Stimulated activated CD8-positive, alpha-beta memory T cell treated with anti-CD3 and anti-CD28 coated beads, Interleukin-4, amount 100 ng/mL, for 1 hour (primary cell): ENCODE measurements at places on chromosomes 2 and 18.

GRCh38 chr2:25190536-25190935 is 22.2 kb upstream of the POMC start:
- DNase-seq: no peak

- no peak for DNase-seq
Observed at GRCh38 chr2:127039387-127040031, 67.4 kb downstream of the BIN1 start.

DNA sequence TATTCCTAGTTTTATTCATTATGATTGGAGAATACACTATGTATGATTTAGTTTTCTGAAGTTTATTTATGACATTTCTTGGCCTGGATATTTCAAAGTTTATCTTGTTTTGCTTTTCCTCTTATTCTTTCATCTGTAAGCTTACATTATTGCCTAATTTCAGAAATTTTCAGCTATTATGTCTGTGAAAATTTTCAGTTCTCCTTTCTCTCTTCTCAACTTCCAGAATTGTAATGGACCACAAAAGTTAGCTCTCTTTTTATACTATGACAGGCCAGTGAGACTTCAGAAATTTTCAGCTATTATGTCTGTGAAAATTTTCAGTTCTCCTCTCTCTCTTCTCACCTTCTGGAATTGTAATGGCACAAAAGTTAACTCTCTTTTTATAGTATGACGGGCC is 97.2 kb upstream of the SCN7A start:
- DNase-seq: no peak

DNA sequence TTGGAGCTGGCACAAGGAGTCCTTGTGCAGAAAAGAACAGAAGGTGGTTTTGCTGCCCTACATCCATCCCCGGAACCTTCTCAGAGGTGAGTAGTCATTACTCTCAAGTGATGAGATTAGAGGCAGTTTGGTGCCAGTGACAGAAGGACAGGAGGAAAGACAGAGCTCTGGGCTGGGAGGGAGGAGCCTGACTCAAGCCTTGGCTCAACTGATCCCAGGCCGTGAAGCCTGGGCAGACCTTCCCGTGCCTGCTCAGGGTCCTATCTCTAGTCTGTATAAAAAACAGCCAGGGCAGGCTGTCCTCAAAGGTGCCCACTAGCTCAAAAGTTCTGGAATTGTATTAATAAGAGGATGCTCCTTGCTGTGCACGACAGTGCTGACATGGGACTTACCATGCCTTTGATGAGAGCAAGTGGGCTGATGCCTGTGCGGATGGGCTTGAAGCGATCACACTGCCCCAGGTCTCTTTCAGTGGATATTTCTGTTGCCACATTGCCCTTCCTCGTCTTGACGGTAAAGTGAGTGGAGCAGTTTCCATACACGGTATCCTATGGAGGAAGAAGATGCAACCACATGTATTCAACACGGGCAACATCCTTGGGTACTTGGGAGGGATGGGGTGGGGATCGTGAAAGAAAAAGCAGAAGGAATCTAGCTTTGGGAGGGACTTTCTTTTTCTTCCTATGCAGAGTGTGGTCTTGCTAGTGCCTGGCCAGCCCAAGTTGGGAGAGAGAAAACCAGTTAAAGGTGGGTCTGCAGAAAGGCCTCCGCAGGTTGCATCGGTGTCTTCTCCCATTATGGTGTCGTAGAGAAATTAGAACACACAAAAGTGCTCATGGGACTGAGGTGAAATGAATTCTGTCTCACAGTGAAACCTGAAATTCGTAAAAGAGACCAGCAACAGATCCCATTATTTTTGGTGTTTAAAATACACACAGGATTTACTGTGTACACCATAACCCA is 6.9 kb downstream of the APOB start:
- DNase-seq: no peak

- DNase-seq: no peak
Observed at GRCh38 chr2:39821871-39822270, 42.8 kb upstream of the THUMPD2 start.

- DNase-seq: no peak
Observed at GRCh38 chr2:88139203-88139702, 11.4 kb upstream of the FABP1 start.

DNA sequence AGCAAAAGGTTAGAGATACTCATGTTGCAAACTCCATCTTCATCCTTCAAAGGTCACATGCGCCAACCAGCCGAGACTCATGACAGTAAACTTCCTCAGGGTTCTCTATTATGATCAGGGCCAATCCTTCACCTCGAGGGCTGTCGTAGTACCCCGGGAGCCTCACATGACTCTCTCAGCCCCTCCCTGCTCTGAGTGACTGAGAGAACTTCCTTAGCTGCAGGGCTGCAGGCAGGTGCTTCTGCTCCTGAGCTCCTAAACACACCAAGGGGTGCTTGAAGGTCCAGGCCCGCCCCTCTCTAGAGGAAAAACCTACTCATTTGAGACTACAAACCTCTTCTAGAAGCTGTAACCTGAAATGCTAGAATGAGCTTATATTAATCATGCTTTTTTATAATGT is 48.2 kb downstream of the LONRF2 start:
- no peak for DNase-seq

GRCh38 chr18:78861706-78862105 is 117.9 kb upstream of the SALL3 start:
- DNase-seq: no peak

DNA sequence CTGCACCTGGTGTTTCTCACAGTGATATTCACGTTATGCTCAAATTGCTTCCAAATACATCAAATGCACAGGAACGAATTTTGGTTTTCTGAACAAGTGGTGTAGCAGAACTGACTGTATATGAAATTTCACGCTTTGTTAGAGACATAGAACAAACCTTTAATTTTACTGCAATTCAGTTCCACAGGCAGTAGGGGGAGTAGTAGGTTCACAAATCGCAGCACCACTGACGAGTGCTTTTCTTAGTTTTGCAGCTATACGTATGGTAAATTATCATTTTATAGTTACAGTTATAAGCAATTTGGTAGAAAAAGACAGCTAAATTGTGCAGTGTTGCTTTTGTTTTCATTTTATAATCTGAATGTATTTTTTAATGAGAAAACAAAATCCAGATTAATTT is 113.3 kb downstream of the KIAA1328 start:
- no peak for DNase-seq

GRCh38 chr18:26656431-26656943 is 108.1 kb upstream of the KCTD1 start:
- DNase-seq: no peak

GRCh38 chr2:160309585-160309984 is 109.5 kb upstream of the ITGB6 start:
- DNase-seq: no peak

- DNase-seq: no peak
Observed at GRCh38 chr2:766255-766654, 89.0 kb upstream of the TMEM18 start.

- DNase-seq: no peak
Observed at GRCh38 chr2:85089585-85089984, 43.6 kb upstream of the TCF7L1 start.

- DNase-seq: no peak
Observed at GRCh38 chr2:152518641-152519580, 183.9 kb downstream of the FMNL2 start.

DNA sequence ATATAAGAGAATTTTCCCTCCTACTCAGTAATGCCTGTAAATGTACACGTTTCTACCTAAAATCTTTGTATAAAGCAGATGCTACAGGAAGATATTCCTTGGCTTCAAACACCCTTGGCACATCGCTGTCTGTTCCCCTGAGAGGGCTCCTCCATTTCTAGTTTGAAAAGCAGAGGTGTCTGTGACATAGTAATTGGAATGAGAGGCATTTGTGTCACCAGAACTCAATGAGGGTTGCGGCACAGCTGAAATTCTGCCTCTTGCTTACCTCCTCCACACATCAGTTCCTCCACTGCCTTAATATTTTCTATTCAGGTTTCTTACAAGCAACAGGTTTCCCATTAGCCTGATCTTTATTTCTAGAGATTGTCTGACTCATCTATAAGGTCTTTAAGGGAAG is 359.9 kb upstream of the DCC start:
- no peak for DNase-seq

- DNase-seq: no peak
Observed at GRCh38 chr2:160092445-160092844, 30.0 kb upstream of the PLA2R1 start.

- no peak for DNase-seq
Observed at GRCh38 chr18:2960983-2961696, 51.8 kb downstream of the LPIN2 start.

DNA sequence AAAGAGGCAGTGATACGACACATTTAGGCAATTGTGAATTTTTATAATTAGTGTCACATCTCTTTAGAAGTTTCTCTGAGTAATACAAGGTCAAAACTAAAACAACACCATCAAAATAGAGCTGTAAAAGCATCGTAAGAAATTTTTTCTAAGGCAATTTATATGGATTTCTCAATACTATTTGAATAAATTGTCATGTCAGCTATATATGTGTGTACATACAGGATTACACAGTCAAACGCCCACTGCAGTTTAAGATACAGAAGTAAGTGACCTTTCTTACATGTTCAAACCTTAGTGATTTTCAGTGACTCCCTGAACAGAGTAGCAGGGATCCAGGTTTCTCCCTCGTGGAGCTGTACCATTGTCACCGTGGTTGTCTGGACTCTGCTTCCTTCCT is 129.1 kb upstream of the CBLN2 start:
- no peak for DNase-seq

DNA sequence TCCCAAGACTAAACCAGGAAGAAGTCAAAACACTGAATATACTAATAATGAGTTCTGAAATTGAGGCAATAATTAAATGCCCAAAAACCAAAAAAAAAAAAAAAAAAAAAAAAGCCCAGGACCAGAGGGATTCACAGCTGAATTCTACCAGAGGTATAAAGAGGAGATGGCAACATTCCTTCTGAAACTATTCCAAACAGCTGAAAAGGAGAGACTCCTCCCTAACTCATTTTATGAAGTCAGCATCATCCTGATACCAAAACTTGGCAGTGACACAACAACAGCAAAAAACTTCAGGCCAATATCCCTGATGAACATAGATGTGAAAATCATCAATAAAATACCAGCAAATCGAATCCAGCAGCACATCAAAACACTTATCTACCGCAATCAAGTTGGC is 108.5 kb upstream of the COL3A1 start:
- no peak for DNase-seq

- no peak for DNase-seq
Observed at GRCh38 chr2:179137200-179137759, 87.3 kb upstream of the CCDC141 start.

DNA sequence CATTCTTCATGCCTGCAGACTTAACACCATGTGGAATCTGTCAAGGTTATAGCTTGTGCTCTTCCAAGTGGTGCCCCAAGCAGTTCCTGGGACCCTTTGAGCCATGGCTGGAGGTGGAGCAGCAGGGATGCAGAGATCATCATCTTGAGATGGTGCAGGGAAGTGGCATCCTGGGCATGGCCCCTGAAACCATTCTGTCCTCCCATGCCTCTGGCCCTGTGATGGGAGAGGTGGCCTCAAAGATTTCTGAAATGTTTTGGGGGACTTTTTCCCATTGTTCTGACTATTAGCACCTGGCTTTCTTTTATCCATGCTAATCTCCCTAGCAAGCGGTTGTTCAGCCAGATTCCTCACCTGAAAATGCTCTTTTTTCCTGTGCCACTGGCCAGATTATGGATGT is 10.3 kb upstream of the TMEM37 start:
- no peak for DNase-seq

GRCh38 chr18:77677536-77677935 is 427.9 kb downstream of the GALR1 start:
- no peak for DNase-seq

DNA sequence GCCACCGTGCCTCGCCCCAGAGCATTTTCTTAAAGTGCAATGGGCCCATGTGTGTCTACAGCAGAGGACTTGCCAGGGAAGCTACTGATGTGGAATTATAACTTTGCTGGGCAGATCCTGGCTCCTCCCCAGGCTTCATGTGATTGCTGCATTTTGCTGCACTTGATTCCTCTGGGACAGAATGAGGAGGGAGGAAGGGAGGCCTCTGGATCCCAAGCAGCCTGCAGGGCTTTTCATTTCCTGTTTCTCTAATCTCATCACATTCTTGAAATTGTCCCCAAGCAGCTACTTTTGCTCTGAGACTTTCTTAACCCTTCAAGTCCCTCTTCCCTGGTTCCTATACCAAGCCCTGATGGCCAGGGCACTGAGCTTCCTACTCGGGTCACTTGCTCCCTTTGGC is 134.4 kb upstream of the SEC11C start:
- DNase-seq: no peak

DNA sequence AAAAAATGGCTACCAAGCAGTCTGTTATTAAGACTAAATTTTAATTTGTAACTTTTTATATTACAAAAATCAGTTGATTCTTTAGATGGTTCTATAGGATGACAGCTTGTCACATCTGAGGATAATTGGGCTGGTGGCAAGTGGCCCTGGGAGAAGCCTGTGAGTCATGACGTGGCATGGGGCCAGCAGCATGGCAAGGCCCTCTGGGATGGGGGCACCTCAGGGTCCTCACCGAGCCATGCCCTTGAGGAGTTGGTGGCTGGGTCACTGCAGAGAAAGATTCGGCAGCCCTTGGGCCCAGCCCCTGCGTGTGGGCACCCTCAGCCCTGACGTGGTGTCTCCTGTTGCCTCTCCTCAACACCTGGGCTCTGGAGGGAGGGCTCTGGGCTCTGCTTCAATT is 49.7 kb downstream of the STK25 start:
- no peak for DNase-seq

GRCh38 chr2:101884423-101884822 is 107.3 kb upstream of the IL1R2 start:
- DNase-seq: no peak

DNA sequence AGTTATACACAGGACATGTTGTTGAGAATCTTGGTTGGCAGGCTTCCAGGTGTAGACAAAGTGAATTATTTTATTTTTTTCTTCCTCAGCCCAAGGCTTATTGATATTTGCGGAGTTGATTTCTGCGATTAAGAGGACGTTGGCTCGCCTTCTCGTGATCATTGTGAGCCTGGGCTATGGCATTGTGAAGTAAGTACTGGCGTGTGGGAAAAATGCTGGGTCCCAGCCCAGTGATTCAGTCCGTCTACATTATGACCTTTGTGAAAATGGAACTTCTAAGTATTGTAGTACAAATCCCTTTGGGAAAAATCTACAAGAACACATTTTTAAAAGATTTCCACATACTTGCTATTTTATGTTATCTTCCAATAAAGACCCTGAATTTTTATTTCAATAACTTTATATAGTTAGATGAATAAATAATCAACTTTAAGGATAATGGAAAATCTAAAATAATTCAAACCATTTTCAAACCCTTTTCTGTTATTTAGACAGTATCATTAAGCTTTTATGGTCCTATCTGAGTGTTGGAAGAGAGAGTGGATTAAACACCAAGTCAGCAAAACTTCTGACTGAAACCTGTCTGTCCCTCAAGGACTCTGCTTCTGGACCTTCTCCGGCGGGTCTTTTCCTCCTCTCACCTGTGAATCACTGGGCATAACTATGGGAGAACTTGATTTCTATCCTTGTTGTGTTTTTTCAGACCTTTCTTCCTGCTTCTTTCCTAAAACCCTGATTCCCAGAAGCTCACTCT is 31.0 kb downstream of the TMEM87B start:
- no peak for DNase-seq
